ENCODE measurements at places on chromosomes 13 and 19. TPM values are rescaled to one million over a fixed set of nuclear protein-coding genes. Genes with fewer than 3 reads are reported as not detected.

The OR7C2 gene
- not detected for total RNA-seq

The LYPD3 gene
- total RNA-seq, result 0.35 TPM

The LILRA1 gene
- total RNA-seq, result 0.69 TPM

DNA sequence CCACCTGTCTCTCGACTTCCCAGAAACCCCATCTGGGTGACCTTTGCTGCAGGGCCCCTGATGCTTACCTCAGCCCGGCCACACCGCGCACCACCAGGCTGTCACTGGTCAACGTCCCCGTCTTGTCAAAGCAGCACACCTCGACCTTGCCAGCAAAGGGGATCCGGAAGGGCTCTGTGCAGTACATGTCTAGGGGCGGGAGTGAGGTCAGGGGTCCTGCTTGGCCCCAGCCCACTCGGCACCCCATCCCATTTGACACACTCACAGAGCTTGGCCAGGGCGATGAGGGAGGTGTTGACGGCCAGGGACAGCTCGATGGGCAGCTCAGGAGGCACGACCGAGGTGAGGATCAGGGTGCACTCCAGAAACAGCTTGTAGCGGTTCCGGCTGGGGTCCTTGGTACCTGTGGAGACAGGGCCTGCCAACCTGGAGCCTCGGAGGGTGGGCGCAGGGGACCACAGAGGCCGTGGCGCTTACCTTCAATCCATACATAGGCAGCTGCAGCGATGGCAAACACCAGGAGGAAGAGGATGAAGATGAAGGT is 8.4 kb downstream of the ATP13A1 start:
- H3K4me3 ChIP-seq, result no peak overlapping the region
- peaks cover 13% of the 10 kb centered on the region for H3K36me3 ChIP-seq
- H3K27ac ChIP-seq, result no peak overlapping the region

GRCh38 chr13:66830940-66831716 is 399.0 kb downstream of the PCDH9 start:
- no peak overlapping the region for H3K4me3 ChIP-seq
- H3K27me3 ChIP-seq, result no peaks in the 10 kb centered on the region
- no peak overlapping the region for H3K27ac ChIP-seq
- no peak for DNase-seq

DNA sequence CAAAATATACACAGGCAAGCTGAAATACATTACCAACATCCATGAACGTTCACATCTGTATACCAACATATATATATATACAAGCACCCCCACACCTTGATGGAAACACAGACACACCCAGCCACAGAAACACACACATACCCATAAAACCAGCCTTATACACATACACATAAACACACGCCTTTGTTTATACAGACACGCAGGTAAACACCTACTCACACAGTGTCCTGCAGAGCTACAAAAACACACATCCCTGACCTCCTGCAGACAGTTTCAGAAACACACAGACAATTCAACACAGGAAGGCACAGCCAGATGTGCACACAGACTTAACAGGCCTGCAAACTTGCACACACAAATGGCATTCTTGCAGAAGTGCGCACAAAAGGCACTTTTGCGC is 21.3 kb upstream of the IRGC start:
- DNase-seq, result no peak
- H3K4me1 ChIP-seq, result no peaks in the 10 kb centered on the region
- H3K4me3 ChIP-seq, result no peak overlapping the region
- no peaks in the 10 kb centered on the region for H3K27me3 ChIP-seq
- H3K27ac ChIP-seq, result no peak overlapping the region

GRCh38 chr13:98970330-98970729 is 7.5 kb downstream of the DOCK9 start:
- DNase-seq, result no peak
- no peak overlapping the region for H3K27ac ChIP-seq
- no peak overlapping the region for H3K4me3 ChIP-seq

GRCh38 chr13:20054586-20054985 is 96.1 kb downstream of the ZMYM2 start:
- DNase-seq, result no peak
- no peaks in the 10 kb centered on the region for H3K27me3 ChIP-seq
- no peaks in the 10 kb centered on the region for H3K4me1 ChIP-seq
- H3K36me3 ChIP-seq, result no peaks in the 10 kb centered on the region

Measured in pancreas (tissue), 10 donors.